Cardiac muscle cell (in vitro differentiated cells and primary cell): ENCODE measurements at places on chromosomes 13 and 19. TPM values are rescaled to one million over a fixed set of nuclear protein-coding genes. Genes with fewer than 3 reads are reported as not detected.
A peak's percentile ranks its signal among the peaks of the same experiment; 100 is the strongest.

The EXOC3L2 gene
- polyA plus RNA-seq, result 1.5 and 5.2 TPM in 2 replicates

The ZNF555 gene
- 9.0 and 15.2 TPM in 2 replicates for polyA plus RNA-seq

The KIR2DL1 gene
- not detected in 2 replicates for polyA plus RNA-seq

The FFAR2 gene
- polyA plus RNA-seq, result not detected in 2 replicates

The KLK15 gene
- polyA plus RNA-seq, result not detected in 2 replicates

The DLL3 gene
- 12.2 and 13.9 TPM in 2 replicates for polyA plus RNA-seq

The AMER2 gene
- polyA plus RNA-seq, result 0.15 TPM in 1 of 2 replicates, not detected in the other

The PSG7 gene
- polyA plus RNA-seq, result not detected in 2 replicates

The CEACAM1 gene
- not detected in 2 replicates for polyA plus RNA-seq

The CCDC169 gene
- polyA plus RNA-seq, result 6.9 and 16.0 TPM in 2 replicates

DNA sequence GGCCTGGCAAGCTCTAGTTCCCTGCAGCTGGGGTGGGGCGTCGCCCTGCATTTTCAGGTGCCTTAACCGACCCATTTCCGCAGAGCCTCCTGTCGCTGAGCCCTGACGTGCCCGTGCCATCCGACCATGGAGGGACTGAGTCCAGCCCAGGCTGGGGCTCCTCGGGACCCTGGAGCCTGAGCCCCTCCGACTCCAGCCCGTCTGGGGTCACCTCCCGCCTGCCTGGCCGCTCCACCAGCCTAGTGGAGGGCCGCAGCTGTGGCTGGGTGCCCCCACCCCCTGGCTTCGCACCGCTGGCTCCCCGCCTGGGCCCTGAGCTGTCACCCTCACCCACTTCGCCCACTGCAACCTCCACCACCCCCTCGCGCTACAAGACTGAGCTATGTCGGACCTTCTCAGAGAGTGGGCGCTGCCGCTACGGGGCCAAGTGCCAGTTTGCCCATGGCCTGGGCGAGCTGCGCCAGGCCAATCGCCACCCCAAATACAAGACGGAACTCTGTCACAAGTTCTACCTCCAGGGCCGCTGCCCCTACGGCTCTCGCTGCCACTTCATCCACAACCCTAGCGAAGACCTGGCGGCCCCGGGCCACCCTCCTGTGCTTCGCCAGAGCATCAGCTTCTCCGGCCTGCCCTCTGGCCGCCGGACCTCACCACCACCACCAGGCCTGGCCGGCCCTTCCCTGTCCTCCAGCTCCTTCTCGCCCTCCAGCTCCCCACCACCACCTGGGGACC, 1.2 kb downstream of the ZFP36 start:
- peak; percentile 50 for DNase-seq

GRCh38 chr13:111876506-111876905, 190.4 kb upstream of the SOX1 start:
- no peak for DNase-seq

DNA sequence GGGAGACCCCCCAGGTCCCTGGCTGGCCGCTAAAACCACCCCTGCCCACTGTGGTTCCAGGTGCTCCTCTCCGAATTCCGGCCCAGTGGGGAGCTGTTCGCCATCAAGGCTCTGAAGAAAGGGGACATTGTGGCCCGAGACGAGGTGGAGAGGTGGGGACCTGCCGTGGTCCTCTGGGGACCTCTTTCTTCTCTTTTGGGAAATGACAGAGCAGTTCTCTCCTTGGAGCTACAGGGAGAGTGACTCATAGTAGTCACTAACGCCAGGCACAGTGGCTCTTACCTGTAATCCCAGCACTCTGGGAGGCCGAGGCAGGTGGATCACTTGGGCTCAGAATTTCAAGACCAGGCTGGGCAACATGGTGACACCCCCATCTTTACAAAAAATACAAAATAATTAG, 7.3 kb downstream of the PTGER1 start:
- no peak for DNase-seq

- DNase-seq, result peak; percentile 41
Measured at GRCh38 chr13:29888306-29888705, 37.9 kb upstream of the UBL3 start.

DNA sequence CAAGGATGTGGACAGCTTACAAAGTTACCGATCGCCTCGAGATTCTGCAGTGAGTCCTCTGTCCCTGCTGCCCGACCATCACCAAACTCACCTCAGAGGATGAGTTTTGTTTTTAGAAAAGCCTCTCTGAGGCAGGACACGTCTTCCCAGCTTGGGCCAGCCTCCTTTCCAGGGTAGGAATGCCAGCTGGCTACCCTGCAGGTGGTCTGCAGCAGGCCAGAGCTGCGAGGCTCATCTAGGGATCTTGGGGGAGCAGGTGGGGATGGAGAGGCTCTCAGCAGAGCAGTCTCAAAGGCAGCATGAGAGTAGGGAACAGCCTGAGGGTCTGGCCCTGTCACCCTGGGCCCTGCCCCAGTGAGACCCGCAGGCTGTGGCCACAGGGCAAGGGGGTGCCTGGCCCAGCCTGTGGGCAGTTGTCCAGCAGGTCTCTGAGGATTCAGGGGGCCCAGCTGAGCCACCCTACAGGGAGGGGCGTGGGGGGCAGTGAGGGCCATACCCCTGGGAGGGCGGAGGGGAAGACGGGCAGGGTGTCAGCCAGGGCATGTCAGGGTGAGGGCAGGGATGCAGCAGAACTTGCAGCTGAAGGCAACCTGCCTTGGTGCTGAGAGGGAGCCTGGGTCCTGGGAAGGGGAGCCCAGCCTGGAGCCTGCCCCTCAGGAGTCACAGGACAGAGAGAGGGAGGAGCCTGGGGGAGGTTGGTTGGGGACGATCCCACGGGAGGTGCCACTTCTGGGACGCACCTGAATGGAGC, 57.3 kb upstream of the TPM4 start:
- no peak for DNase-seq

- DNase-seq, result peak; percentile 20
Measured at GRCh38 chr13:51500687-51501086, 47.9 kb upstream of the INTS6 start.

DNA sequence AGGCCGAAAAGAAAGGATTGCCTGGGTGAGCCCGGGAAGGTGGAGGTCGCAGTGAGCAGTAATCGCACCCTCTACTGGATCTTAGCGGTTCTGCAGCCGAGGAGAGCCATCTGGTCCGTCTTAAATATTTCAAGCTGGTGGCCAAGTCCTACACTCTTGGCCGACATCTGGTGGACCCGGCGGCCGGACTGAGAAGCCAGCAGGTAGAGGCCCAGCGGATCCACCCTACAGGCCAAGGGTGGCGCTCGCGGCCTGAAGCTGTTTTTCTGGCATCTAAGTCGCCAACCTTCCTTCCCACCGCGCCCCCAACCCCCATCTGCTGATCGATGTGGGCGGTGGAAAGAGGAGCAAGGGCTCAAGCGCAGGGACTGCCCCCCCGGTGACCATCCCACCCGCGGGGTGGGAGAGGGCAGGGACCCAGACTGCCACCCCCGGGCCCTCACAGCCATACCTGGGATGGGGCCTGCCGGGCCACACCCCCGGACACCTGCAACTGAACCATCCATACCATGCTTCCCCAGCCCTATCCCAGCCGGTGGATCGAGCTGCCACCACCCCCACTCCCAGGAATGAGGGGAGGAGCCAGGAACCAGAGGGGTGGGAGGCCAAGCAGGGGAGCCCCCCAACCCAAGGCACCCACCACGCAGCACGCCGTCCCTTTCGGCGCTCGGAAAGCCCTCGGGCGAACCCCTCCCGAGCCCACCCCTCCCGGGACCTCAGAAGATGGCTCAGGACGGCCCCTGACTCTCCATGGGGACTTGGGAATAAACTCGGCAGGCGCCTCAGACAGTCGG, 46.3 kb upstream of the ZNF730 start:
- DNase-seq, result peak; percentile 60

DNA sequence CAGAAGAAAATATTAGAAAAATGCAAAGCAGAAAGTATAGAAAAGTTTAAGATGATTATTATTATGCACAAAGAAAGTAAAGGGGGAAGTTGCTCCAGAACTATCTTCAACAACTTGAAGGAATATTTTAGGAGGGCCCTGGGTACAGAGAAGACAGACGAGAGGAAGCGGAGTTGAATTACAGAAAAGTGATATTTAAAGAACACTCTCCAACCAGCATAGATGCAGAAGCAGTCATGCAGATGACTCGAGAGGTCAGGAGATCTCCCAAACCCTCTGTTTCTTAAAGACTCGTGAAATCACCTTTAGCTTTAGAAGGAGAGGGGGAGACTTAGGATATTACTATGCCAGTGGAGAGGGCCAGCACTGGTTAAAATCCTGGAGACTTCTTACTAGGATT, 8.5 kb upstream of the SHISA2 start:
- DNase-seq, result no peak

GRCh38 chr19:33676999-33677665, 55.4 kb downstream of the CHST8 start:
- no peak for DNase-seq

DNA sequence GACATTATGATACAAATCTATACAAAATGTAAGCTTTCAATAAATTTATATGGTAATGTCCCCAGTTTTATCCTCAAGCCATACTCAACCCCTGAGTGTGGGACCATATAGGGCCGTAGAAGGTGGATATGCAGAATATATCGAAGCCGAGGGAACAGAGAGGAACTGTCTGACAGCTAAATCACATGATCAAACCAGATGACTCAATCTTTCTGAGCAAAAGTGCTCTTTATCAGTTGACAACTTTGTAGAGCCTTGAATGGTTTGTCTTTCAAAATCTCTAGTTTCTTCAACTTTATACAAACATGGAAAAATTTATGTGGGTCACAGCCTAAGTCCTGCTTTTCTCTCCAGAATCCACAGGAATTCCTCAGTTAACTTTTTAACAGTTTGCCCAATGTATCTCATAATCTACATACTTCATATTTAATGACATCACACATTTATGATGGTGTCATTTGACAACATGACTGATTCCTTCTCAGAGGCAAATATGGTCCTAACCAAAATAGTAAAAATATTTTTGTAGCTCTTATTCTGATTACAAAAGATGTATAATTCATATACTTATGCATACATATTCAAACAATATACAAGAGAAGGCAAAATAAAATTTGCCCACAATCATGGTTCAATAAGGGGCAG, 673.0 kb upstream of the GPC6 start:
- no peak for DNase-seq

GRCh38 chr13:31826521-31826920, 87.2 kb downstream of the RXFP2 start:
- DNase-seq, result no peak

DNA sequence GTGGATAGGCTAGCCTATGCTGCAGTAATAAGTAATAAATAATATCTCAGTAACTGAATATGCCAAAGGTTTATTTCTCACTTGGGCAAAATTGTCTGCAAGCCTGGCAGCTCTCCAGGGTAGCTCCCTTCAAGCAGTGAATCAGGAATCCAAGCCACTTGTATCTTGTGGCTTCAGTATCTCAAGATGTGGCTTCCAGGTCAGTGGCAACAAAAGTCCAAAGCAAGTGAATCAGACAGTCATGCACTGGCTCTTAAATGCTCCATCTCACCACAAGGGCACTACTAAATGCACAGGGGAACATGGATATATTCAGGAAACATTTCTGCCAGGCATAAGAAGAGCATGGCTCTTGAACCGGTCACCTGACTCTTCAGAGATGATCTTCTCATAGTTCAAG, 126.3 kb downstream of the KCTD12 start:
- peak; percentile 42 for DNase-seq

- no peak for DNase-seq
Measured at GRCh38 chr19:28213470-28214082, 999.4 kb downstream of the UQCRFS1 start.

GRCh38 chr19:49983645-49984229, 22.8 kb upstream of the SIGLEC11 start:
- peak; percentile 52 for DNase-seq

- DNase-seq, result no peak
Measured at GRCh38 chr19:29965492-29965891, 23.5 kb downstream of the URI1 start.

DNA sequence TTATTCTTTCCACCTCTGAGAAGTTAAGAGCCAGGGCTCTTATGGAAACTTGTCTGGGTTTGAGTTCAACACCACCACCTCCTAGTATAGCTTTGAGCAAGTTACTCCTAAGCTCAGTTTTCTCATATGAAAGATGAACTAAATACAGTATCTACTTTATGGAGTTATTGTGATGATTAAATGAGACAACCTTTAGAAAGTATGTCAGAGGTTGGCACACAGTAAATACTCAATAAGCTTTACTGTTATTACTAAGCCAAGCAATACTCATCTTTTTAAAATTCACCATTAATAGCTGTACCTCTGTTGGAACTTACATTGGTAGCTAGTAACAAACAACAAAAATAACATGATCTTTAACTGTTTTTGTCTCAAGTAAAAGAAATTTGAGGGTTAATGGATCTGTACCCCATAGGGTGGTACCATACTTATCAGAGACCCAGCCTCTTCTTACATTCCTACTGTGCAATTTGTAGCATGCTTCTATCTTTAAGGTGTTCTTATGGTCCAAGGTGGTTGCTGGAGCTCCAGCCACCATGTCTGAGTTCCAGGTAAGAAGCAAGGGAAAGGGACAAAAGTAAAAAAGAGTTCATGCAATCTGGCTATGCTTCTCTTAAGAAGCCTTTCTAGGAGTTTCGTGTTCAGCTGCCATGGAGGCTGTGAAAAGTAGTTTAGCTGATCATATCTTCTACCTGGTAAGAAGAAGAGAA, 24.1 kb upstream of the NDFIP2 start:
- DNase-seq, result no peak

DNA sequence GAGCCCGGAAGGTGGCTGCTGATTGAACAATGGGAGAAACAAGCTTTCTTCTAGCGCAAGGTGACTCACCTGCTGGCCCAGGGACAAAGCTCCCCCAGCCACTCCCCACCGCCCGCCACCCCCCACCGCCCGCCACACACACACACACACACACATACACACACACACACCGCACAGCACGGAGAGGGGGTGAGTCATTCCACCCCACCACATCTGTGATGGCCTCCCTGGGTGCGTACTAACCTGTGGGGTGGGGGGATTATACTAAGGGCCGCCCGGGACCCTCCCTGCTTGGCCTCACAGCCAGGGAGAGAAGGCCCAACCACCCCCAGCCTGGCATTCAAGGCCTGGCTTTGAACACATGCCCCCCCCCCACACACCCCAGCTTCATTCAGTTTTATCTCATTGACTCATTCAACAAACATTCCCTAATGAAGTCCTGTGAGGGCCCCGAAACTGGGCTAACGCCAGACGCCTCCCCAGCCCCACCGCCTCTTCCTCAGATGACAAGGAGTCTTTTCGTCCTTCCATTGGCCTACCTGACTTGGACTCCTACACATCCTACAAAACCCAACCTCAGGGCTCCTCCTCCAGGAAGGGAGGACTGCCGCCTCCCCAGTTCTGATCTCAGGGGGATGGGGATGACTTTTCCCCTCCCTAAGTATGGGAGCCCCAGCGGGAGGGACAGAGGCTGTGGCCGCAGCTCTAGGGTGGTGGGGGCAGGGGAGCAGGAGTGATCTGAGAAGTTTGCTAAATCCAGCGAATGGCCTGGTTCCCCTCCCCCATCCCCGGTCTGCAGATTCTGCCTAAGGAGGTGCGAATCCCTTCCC, 5.8 kb upstream of the ONECUT3 start:
- DNase-seq, result no peak
